Neuronal stem cell (in vitro differentiated cells): ENCODE measurements at places on chromosomes 12 and 14.

DNA sequence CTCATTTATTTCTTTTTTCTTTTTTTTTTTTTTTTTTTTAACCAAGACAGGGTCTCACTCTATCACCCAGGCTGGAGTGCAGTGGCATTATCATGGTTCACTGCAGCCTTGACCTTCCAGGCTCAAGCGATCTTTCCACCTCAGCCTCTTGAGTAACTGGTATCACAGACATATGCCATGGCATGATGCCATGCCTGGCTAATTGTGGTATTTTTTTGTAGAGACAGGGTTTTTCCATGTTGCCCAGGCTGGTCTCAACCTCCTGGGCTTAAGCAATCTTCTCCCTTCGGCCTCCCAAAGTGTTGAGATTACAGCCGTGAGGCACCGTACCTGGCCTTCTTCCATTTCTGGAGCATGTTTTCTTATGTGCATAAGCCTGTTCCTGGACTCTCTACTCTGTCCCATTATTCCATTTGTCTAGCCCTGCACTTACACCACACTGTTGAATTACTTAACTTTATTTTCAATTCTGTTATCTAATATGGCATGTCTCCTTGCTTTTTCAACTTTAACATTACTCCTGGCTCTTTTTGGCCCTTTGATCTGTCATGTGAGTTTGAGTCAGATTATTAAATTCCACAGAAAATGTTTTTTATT, 47.9 kb upstream of the PTGDR start:
- DNase-seq = no peak

DNA sequence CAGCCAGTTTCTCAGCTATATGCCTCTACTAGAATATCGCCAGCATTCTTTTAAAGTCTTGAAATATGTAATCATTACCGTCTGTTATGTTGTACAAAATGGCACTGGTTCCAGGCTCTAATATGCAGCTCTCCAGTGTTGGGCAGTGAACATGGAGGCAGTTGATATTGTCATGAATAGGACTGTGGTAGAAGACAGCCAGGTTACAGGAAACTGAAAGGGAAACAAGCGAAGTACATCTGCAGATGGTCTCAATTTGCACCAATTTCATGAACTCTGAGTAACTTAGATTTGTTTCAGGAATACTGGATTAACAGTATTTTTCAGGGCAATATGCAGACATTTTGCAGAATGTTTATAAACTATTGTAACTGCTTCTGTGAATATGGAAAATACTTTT, 13.4 kb upstream of the KLHL42 start:
- DNase-seq = no peak

- no peak for DNase-seq
Measured at GRCh38 chr14:24136684-24137528, 912 bp downstream of the PSME1 start.

DNA sequence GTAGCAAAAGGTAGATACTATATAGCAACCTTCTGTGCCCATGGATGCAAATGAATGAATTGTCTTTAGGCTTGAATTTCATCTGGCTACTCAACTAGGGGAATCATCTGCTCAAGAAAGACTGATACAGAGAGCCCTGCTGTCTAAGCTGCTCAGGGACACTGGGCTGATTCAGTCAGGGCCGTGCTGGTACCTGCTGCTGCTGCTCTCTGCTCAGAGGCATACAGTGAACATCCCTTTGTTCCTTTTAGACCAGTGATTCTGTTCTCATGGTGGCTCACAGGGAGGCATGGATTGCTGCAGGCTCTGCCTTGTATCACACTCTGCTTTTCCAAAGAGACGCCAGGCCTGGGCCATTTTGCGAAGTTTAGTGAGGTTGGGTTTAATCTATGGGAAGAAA, 14.1 kb downstream of the EIF2B2 start:
- no peak for DNase-seq

- DNase-seq = no peak
Measured at GRCh38 chr14:103122585-103122946, 695 bp upstream of the TNFAIP2 start.
